HAP-1 (cell line): ENCODE measurements at places on chromosomes 6 and 20.

DNA sequence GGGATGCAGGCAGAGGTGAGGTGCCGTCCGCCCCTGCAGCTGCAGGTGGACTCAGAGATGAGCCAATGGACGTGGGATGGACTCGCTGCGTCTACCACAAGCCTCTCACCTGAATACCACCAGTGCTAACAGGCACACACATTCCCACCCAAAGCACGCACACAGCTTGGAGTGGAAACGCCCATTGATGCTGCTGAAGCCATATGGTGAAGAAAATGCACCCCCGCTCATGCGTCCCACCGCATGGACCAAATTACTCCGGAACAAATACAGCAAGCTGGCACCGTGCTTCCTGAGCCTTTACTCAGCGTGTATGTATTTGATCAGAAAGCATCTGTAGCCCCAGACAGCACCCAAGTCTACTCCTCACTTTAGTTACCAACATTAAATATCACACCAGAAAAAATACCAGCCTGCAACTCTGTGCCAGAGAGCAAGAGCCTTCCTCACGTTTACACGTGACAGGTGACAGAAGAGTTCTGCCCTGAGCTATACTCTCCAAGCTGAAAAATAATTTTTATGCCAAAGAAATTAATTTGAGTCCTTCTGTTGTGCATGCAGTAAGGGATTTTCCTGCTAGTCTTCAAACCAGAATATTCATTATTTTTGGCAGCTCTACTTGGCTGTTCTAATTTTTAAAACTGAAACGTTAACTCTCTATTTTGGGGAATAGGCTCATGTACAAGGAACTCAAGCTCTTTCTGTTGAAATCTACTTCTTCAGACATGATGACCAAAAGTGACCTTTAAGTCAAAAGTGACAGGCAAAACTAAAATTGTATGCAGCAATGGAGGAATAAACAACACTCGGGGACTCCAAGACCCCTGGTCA lies 58.2 kb upstream of the SYNDIG1 start:
- DNase-seq = no peak

DNA sequence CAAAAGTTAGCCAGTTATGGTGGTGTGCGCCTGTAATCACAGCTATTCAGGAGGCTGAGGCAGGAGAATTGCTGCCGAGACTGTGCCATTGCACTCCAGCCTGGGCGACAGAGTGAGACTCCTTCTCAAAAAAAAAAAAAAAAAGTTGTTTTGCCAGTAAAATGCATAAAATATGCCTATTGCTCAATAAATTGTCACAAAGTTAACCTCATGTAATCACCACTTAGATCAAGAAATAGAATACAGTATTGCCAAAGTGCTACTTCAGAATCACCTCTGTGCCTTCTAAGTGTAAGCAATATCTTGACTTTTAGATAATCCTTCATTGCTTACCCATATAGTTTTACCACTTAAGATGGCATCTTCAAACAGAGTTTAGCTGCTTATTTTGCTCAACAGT lies 80.7 kb downstream of the TRMT11 start:
- no peak for DNase-seq

DNA sequence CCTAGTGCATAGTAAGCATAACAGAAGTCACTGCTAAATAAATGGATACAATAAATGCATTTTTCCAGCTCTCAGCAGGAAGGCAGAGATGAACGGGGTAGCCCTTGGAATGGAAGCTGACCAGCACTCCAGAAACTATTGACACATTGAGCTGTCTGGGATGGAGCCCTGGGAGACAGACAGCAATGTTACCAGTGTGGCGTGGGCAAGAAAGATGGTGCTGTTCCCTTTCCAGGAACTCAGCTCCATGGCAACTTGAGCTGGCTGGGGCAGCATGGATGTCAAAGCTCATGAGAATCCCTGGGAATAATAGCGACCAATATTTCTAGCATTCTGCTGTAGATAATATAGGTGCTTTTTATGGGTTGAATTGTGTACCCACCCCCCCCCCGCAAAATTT lies 104.3 kb upstream of the PTPRT start:
- DNase-seq = no peak

DNA sequence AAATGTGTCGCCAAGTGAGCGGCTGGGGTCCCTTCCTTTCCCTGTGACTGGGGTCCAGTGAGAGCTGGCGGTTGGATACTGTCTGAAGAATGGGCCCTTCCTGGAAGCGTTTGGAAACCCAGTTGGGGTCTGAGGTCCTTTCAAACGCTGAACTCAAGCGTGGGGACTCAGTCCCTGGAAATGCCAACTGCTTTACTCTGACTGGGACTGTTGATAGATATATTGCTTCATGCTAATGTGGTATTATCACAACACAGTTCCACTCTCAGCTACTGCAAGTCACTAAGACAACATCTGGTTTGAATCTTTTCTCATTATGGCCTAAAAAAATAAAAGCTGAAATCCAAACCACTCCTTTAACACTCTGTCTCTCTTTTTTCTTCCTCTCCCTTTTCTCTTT lies 23.7 kb upstream of the PSMF1 start:
- no peak for DNase-seq

- DNase-seq = no peak
Observed at GRCh38 chr6:101803136-101803535, 409.6 kb downstream of the GRIK2 start.

DNA sequence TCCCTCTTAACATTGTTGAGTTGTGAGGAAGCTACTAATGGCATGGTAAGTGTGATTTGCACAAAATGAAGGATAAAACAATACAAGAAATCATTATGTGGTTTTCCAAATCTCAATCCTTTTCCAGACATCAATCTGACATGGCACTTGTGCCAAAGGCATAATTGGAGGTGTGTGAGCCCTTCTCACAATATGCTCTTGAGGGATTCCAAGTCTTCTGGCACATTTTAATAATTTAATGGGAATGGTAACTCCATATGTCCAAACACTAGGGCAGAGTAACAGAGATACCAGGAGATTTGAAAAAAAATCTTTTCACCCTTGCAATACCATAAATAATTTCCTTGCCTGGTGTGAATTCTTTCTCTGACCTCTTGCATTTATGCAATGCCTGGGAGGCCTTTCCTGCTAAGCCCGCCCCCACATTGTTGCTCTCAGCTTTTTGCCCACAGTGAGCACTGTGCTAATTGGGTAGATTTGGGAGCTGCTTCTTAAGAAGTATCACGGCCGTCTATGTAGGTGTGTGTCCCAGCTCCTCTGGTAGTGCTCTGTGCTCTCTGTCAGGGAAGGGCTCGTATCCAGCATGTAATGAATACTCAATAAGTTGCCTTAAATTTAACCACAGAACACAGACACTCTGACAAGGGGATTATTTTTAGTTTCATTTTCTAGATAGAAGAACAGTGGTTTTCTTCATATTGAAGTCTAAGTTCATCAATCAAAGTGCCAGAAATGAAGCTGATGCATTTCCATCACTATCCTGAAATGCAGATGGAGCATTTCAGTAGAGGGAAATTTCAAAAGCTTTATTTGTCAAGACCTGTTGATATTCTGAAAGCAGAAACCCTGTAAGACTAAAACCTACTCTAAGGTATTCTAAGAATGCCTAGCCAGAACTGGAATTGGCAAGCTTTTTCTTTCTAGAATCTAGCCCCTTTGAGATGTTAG lies 54.4 kb upstream of the CEP85L start:
- peak; percentile 27 for DNase-seq

DNA sequence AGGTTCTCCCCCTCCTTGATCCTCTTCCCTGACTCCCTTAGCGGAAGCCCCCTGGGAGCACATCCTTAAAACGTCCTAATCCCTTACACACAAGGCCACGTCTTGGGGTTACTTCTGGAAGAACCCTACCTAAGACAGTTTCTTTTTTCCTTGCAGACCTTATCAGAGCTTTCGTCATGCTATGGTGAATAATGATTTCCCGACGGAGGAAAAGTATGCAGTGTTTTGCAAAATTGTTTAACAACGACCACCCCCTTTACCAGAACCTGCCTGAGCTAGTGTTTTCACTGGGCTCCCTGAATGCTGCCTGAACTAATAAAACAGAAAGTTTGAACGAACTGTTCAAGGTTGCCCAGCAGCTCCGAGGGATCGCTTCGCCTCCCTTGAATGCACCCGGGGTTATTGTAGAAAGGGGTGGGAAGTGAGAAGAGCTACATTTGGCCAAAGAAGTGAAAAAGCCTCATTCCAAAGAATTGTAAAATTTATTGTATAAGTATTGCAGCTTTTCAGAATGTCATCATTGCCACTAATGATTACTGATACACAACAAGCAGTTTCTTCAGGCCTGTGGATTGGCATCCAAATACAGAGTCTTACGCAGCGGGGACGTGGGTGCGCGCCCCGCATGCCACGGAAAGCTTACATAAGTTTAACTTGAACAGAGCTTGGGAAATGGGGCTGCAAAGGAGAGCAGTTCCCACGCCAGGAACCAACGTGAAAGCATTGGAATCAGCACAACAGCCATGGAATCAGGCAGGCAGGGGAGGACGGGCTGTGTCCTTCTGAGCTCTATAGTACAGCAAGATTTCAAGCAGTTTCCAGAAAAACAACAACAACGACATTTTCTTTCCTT lies 27.9 kb upstream of the ZBP1 start:
- no peak for DNase-seq

DNA sequence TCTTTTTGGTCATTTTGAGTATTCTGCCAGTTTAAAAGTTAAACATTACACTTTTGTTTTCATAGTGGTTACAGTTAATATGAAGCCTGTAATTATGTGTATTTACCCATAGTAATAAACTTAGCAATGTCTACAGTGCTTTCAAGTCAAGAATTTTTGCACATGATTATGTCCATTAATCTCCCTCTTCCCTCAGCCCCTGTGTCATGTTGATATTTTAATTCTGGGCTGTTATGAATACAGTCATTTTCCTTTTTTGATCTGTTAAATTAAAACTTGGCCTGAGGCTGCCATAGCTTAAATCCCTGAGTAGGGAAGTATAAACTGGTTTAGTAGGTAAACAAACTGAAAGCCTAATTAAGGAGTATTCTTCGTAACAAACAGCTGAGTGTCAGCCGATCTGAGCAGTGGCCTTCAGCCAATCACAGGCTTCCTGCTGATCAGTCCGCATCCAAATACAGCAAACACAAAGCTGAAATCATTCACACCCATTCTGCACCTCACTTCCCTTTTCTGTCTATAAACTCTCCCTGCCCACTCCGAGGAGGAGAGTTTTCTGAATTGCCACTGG lies 9.5 kb upstream of the SFT2D1 start:
- DNase-seq = peak; percentile 63

- peak; percentile 7 for DNase-seq
Observed at GRCh38 chr20:58131551-58132142, 96.8 kb downstream of the ANKRD60 start.

GRCh38 chr20:23021541-23021940 lies 13.6 kb upstream of the SSTR4 start:
- DNase-seq = no peak

DNA sequence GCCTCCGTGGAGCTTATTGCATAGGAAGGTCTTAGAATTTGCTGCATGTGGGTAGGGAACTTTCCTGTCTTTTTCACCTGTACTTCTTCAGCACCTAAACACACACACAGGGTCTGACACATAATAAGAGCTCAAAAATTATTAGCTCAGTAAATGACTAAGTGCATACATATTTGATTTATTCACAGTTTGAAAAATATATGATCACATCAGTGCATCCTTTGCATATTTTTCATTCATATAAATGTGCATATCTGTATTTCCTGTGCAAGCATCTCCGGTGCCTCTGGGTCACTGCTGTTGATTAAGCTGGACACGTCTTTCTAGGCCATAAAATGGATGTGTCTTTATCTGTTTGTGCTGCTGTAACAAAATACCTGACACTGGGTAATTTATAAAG lies 234.7 kb downstream of the UST start:
- no peak for DNase-seq

- DNase-seq = no peak
Observed at GRCh38 chr20:40506537-40506939, 182.5 kb downstream of the MAFB start.
